ENCODE measurements at places on chromosomes 2 and 18.
A peak's percentile ranks its signal among the peaks of the same experiment; 100 is the strongest.

- DNase-seq = no peak
Measured at GRCh38 chr2:157934684-157935377, 58.7 kb upstream of the ACVR1 start.

DNA sequence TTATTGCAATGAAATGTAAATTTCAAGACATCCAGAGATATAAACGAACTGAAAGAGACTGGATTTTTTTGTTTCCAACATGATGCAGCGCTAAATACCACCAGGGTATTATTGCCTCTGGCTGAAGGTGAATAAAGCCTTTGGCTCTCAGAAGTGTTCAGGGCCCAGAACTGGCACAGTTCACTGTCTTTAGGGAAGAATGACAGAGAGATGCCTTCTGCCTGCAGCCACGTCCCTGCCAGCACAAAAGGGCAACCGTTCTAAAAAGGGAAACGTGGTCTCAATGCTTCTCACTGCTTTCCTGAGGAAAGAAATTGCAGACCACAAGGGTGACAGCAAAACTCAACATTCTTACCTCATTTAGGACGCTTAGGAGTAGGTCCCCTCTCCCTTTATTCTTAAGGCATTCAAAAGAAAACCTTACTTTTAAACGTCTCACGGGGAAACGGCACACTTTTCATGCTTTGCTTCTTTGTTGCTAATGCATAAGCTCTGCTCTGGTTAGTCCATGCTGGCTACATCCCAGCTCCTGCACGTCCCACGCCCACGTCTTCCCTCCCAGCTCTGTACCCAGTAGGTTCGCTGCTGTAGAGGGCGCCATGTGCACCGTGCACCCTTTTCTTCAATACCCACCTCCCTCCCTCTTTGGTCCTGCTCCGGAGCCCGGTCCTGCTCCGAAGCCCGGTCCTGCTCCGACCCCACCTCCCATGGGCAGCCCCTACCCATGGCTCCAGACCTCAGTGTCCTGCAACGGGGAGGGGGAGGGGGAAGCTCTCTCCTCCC is 171.0 kb downstream of the HRH4 start:
- peak; percentile 15 for DNase-seq

- no peak for DNase-seq
Measured at GRCh38 chr2:181680055-181680936, at the start of gene NEUROD1. NEUROD1 (minus strand) TSS chr2:181680517; CDS start chr2:181678860, 1,657 bp downstream.

- no peak for DNase-seq
Measured at GRCh38 chr2:158197940-158198339, 96.3 kb downstream of the UPP2 start.

- no peak for DNase-seq
Measured at GRCh38 chr2:136985044-136985443, 219.7 kb downstream of the THSD7B start.

- no peak for DNase-seq
Measured at GRCh38 chr2:72718876-72719275, 107.0 kb downstream of the EXOC6B start.

DNA sequence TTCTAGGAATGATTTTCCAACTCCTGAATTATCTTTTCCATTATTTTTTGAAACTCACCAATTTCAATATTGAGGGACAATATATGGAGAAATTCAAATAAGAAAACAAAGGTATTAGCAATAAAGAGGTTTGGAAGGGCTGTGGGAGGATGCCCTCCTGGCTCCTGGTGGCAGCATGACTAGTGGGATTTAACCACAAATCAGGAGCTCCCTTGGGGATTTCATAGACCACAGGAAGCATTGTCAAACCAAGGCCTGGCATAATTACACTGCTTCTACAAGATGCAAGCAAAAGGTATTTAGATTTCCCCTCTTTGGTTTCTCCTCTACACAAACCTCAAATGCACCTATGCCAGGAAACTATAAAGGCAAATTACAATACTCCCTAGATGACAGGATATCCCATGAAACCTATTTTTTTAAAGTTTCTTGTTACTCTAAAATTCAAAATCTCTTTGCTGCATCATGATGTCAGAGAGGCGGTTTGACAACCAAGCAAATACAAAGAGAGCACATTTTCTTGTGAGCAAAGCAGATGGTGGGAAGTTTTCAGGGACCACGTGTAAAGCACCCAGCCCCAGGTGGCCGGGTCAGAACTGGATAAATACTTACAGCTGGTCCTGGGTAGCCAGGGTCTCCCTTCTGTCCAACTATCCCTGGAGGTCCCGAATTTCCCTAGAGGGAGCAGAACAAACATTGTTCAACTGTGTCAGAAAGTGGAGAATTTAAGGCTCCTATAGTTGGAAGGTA is 67.9 kb downstream of the COL6A3 start:
- DNase-seq = peak; percentile 43

- DNase-seq = no peak
Measured at GRCh38 chr18:79013869-79014268, 34.3 kb downstream of the SALL3 start.

- DNase-seq = peak; percentile 83
Measured at GRCh38 chr18:10860928-10861327, 288.4 kb downstream of the PIEZO2 start.

DNA sequence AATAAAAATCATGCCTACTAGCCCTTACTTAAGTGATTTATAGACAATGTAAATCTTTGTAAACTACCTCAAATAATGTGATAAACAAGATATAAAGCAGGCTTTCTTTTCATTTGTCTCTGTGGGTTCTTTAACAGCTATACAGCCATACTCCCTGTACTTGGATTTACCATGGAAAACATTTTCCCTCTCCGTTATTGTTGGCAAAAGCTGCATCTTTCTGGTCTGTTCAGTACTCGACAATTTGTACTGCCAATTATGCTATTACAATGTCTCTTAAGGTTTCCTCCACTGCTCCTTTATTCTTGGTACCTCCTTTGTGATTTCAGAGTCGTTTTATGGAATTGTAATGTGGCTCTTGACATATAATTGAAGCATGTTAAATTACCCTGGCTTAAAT is 426.3 kb upstream of the PKDCC start:
- DNase-seq = no peak

- no peak for DNase-seq
Measured at GRCh38 chr2:217623281-217623912, 379.4 kb downstream of the TNS1 start.

GRCh38 chr2:233288663-233289062 is 19.0 kb upstream of the SAG start:
- DNase-seq = no peak

GRCh38 chr2:218659988-218660358 is 490 bp downstream of the BCS1L start:
- no peak for DNase-seq

- DNase-seq = peak; percentile 78
Measured at GRCh38 chr2:230627806-230628724, 84.6 kb upstream of the CAB39 start.

GRCh38 chr2:220081171-220081570 is 453.7 kb downstream of the SLC4A3 start:
- DNase-seq = no peak

GRCh38 chr2:73373344-73373743 is 12.3 kb upstream of the ALMS1 start:
- DNase-seq = no peak

- DNase-seq = no peak
Measured at GRCh38 chr2:2229626-2230432, 101.2 kb downstream of the MYT1L start.

DNA sequence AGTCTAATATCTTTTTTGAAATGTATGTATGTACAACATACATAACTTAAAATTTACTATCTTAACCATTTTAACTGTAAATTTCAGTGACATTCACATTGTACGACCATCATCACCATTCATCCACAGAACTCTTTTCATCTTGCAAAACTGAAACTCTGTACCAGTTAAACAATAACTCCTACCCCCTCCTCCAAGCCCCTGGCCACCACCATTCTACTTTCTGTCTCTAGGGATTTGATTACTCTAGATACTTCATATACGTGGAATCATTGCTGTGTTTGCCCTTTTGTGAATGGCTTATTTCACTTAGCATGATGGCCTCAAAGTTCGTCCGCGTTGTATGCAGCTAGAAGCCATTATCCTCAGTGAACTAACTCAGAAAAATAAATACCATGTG is 217.0 kb downstream of the METTL4 start:
- DNase-seq = no peak

DNA sequence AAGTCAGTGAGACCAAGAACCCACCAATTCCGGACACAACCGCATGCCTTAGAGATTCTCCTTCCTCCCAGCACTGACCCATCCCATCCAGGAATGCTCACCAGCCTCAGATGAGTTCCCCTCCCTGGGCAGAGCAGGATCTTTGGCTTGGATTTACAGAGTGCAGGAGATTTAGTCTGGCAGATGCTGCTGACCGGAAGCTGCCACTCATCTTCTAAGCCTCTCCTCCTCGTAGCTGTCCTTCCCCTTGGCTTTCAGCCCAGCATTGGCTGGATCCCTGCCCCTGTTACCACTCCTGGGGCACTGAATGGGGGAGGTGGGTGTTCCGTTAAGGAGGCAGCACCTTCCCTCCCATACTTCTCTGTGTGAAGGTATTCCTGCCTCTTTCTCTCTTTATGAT is 53.2 kb downstream of the VWA3B start:
- DNase-seq = no peak
